ENCODE measurements at places on chromosomes 2 and 18.

DNA sequence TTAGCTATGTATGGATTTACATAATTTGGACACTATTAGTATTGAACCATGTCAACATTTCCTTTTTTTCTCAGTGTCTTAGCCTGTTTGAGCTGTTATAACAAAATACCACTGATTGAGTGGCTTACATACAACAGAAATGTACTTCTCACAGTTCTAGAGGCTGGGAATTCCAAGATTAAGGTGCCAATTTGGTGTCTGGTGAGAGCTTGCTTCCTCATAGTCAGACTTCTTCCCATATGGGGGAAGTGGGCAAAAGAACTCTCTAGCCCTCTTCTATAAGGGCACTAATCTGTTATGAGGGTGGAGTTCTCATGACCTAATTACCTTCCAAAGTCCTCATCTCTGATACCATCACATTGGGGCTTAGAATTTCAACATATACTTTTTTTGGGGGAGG lies 12.6 kb downstream of the ZNF804A start:
- DNase-seq, result no peak

DNA sequence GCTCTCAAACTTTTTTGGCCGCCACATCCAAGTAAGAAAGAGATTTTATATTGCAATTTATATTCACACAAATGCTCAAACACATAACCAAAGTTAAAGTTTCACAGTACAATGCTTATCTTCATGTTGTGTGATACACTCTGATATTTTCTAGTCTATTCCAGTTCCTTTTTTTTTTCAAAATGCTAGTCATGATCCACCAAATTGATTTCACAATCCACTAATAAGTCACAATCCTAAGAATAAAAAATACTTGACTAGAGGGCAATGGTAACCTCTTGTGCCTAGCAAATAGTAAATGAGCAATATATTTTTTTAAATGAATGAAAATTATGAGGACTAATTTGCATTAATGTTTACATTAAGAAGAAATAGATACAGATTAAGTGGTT lies 5.8 kb upstream of the PTPN4 start:
- DNase-seq, result no peak

- no peak for DNase-seq
Measured at GRCh38 chr2:160317181-160318099, 117.4 kb upstream of the ITGB6 start.

- no peak for DNase-seq
Measured at GRCh38 chr2:45084361-45085020, 75.2 kb upstream of the SIX2 start.

GRCh38 chr2:95025406-95026319 lies at the start of gene MAL:
Gene MAL (plus strand): TSS chr2:95025708. CDS start chr2:95025793, 85 bp downstream.
- no peak for DNase-seq

GRCh38 chr2:36609507-36609906 lies 11.5 kb upstream of the FEZ2 start:
- no peak for DNase-seq

DNA sequence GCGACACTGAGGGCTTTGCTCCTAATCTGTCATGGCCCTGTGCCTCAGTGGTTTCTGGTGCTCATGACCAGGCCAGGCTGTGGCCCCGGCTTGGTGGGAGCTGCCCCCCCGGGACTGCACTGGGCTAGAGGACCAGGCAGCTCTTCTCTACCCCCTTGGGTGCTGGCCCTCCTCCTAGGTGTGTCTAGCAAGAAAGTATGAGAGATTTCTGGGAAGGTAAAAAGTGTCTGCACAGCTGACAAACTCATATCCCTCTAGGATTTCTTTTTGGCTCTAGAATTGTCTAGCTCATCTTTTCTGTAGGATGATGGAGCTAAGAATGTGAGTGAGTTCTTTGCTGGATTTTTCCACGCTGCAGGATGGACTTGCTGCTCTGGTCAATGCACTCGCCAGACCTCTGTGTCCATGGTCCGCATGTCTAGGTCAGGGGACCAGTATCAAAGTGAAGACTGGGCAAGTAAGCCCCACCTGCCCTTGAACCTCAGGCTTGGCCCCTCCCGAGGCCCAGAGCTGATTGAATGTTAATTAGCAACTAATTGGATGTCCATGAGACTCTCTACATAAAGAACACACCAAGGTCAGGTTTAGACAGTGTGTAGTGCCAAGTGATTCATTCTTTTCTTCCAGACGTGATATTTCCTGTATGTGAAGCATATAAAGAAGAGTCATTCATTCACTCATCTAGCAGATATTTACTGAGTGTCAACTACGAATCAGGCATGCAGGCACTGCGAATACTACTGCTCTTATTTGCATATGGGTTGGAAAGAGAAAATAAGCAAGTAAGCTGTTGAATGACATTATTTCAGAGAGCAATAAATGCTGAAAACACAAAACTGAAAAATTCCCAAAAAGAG lies 15.6 kb upstream of the PSD4 start:
- no peak for DNase-seq

- DNase-seq, result no peak
Measured at GRCh38 chr2:10884574-10884975, 27.2 kb upstream of the KCNF1 start.

DNA sequence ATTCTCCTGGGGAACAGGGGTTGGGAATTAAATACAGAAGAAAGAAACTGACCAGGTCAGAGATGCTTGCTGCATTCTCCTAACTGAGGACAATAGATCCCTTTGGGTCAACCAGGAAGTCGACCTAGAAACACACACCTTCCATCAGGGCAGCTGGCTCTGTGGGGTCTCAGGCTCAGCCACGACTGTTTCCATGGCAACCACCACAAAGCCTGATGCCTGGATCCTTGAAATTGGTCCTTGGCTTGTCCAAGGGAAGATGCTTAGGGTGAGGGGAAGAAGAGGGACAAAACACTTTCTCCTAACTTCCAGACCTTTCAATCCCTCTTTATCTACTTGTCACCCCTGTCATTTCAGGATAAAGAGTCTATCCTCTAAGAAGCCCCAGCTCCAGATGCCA lies 194.4 kb downstream of the ALK start:
- no peak for DNase-seq

GRCh38 chr2:172972005-172972619 lies 103.5 kb upstream of the MAP3K20 start:
- no peak for DNase-seq

GRCh38 chr2:48248251-48248933 lies 281.6 kb upstream of the STON1 start:
- DNase-seq, result no peak

All from NCI-H1092 (cell line).